NCI-H1436 (cell line): ENCODE measurements at places on chromosomes 12 and 14.

- DNase-seq: no peak
These were observed 1.6 kb downstream of the AMN1 start for GRCh38 chr12:31727192-31727591.

DNA sequence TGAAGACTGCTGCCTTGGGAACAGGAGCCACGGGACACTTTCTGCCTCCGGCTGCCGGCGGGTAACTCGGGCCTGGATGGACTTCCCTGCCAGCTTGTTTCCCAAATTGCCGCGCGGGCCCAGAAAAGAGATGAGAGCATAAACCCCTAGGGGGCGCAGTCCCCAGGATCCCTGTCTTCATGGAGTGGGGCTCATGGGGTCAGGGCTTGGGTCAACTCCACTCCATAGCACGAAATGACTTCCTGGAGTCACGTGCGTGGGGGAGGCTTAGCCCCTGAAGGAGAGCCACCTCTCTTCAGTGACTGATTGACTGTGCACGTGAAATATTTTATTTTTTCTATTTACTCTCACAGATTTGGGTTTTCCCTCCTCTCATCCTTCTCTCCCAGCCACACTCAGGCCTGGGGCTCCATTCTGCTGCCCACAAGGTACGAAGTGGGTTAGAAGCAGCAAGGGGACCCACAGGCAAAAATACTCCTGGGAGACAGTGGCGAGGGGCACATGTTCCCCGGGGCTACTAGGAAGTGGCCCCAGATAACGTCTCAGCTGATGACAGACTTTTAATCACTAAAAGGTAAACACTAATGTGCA is 10.0 kb downstream of the PGF start:
- no peak for DNase-seq

DNA sequence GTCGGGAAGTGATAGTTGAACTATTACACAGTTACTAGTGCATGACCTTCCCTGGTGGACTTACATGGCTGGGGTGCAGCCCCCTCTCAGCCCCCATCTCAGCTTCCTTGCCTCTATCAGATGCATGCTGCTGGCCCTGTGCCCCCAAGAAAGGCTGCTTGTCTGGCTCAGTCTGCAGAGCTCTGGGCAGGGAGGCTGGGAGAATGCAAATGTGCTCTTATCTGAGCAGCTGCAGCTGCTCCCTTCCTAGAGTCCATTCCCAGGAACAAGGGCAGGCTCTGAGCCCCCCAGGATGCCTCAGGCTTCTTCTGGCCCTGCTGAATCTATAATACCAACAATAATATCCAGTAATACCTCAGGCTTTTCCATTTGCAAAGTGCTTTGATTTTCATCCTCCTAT is 218.1 kb upstream of the SRRM4 start:
- DNase-seq: no peak

DNA sequence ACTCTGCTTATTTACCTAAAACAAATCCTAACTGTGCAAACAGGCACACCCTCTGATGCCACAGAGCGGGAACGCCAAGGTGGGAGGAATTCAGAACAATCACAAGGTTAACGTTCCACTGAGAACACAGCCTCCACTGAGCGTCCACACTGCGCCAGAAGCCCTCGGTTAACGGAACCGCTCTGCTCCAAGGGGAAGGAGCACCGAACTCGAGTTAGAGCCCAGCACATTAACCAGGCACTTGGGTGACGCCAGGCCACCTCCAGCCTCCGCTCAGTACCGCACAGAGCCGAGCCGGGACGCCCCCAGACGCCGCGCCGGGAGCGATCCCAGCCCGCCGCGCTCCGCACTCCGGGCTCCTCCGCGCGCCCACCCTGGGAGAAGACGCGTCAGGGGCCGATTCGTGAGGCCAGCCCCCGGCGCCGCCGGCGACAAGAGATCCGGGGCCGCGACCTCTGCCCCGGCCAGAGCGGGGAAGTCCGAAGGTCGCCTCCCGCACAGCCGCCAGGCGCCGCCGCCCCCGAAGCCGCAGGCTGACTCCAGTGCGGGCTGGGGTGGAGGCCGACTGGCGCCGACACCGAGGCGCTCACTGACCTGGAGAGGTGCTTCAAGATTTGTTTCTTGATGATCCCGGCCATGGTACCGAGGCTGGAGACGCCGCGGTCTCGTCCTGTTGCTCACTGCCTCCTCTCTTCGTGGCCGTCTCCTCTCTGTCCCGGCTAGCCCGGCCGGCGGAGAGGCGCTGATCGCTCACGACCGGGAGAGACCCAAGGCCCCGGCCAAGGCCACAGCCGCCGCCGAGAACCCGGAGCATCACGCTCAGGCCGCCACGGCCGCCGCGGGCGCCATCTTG is 450 bp downstream of the BLTP3B start:
- DNase-seq: peak; percentile 25

- DNase-seq: no peak
These were observed 92.3 kb upstream of the BTG1 start for GRCh38 chr12:92237762-92238523.

GRCh38 chr14:57533214-57533613 is 39.6 kb upstream of the CCDC198 start:
- DNase-seq: no peak

GRCh38 chr14:87260460-87260859 is 732.5 kb downstream of the GALC start:
- no peak for DNase-seq

- no peak for DNase-seq
These were observed 407.8 kb downstream of the ATP23 start for GRCh38 chr12:58349161-58349560.

DNA sequence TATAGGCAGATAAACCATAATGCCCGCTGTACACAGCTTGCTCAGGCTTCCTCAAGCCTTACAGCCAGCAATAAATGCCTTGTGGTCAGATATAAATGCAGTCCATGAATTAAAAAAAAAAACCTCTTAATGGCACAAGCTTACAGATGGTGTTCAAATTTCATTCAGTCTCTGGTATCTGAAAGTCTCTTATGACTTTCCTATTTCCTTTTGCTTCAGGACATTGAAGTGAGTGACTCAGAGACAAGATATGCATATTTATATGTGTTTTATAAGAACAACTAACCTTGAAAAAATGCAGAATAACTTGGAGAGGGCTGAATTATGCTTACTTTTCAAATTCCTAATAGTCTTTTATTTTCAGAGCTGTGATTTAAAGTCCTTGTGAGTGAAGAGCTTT is 426.9 kb upstream of the MIS18BP1 start:
- no peak for DNase-seq

DNA sequence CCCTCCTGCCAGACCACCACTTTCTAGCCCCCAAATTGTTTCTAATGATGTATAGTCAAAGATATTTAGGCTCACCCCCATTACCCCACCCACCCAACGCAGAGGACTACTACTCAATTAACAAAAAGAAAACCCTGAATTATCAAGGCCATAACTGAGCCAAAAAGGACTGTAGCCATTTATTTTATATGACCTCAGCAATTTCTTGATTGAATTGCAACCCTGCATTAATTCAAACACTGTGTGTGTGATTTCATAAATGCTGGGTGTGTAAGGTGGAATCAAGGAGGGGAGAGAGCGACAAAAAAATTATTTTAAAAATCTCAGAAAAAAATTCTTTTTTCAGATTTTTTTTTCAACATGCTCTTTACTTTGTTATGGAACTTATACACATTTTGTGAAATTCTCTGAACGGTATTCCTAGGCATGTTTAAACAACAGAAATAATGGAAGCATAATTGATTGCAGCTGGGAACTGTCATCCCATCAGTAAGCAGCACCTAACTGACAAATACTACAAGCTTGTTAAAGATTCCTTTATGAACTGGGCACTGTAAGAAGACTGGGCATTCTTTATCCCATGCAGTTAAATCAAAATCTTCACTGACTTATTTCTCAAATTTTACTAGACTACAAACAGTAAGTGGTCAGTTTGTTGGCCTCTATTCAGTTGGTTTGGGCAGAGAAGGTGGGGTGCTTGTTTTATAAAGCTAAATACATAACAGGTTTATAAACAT is 179.1 kb downstream of the SOX5 start:
- no peak for DNase-seq

- no peak for DNase-seq
These were observed 25.2 kb downstream of the WNK1 start for GRCh38 chr12:777550-778047.

GRCh38 chr12:1668833-1669543 is 21.9 kb upstream of the ADIPOR2 start:
- DNase-seq: no peak

DNA sequence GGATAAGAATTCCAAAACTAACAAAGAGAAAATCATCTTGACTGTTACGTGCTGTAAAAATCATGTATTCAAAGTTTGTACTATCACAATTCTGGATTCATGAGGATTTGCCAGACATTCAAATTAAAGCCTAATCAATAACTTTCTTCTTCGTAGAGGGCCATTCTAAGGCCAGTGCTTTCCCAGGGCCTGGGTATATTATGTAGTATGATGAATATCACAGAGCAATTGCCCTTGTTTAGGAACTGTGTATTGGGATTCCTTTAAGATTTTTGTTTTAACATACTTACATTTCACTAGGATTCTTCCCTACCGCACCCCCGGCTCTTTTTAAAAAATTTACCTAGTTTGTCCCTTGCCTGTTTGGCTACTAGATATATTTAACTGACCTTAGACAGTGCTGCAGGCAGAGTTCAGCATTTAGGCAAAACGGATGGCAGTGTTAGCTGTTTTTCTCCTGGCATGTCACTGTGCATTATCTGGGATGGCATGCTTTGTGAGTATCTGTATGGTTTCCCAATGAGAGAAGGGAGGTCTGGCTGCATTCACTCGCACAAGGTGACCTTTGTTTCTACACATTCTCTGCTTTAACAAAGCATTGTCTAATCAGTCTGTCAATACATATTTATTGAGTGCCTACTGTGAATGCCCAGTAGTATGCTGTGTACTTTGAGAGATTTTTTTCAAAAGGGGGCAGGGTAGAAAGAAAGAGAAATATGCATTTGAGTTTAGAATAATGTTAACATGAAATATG is 63.3 kb downstream of the ERC1 start:
- no peak for DNase-seq

GRCh38 chr14:94517248-94517640 is 8.0 kb upstream of the SERPINA12 start:
- DNase-seq: no peak

DNA sequence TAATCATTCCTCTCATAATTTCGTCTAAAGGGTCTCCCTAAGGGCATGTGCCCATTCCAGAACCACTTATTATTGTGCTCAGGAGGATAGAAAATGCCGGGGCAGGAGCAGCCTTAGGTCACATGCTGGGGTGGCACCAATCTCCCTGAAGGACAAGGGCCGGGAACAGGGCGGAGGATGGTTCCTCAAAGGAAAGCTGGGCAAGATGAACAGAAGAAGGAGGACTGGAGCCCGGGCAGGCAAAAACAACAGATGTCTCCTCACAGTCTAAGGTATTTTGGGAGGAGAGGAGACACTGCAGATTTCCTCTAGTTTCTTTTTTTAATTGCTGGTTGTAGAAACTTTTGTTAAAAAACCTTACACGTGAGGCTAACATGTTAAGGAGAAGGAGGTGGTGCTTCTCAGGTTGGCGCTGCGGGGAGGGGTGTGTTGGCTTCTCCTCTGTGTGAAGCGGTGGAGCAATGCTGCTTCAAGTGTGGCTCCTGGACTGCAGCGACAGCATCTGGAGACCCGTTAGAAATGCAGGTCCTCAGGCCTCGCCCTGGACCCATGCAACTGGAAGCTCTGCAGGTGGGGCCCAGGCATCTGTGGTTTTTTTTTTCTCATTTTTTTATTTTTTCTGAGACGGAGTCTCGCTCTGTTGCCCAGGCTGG is 164.8 kb downstream of the AACS start:
- DNase-seq: no peak

- DNase-seq: no peak
These were observed 132.3 kb downstream of the C12orf75 start for GRCh38 chr12:105462831-105463230.

GRCh38 chr12:93645702-93646101 is 31.5 kb upstream of the CRADD start:
- DNase-seq: no peak

DNA sequence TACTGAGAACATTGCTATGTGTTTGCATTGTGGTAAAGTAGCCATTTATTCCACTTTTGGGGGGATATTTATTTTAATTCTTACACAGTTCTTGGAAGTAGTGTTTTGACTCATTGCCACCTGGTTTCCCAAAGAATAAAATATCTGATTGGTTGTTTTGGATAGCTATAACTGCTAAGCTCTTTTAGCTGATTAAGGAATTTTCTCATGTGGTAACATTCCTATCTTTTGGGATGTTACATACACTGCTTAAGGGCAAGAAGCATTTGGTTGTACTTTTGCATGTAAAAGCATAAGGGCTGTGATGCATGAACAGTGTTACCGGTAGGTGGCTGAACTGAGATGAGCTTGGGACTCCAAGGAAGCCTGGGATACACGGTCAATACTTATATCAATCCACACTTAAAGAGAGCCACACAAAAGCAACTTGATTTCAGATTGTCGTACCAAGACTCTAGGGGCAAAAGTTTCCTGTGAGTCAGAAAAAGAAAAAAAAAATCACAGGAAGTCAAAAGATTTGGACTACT is 71.4 kb upstream of the PRKD1 start:
- no peak for DNase-seq

DNA sequence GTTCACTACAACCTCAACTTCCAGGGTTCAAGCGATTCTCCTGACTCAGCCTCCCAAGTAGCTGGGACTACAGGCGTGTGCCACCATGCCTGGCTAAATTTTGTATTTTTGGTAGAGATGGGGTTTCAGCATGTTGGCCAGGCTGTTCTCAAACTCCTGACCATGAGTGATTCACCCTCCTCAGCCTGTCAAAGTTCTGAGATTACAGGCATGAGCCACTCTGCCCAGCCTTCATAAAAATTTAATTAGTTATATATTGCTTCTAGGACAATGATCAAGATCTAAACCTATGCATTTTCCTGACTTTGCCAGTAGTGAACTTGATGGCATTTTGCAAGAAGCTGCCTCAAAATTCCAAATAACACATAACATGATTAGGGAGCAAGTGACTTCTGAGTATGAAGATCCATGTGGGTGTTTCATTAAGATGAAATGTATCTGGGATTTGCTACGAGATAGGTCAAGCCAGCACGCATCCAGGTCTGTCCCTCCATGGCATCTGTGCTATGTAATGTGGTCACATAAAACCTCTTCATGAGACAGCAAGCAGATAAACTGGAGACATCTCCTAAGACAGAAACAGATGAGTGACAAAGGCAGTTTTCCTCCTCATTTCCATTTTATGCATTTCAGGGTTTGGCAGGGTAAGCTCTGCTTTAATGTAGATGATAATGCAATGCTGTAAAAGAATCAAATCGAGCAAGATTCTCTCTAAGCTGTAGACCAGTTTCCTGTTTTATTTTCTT is 319.4 kb upstream of the ATP2B1 start:
- no peak for DNase-seq
